ENCODE measurements at places on chromosomes 7 and 10.

DNA sequence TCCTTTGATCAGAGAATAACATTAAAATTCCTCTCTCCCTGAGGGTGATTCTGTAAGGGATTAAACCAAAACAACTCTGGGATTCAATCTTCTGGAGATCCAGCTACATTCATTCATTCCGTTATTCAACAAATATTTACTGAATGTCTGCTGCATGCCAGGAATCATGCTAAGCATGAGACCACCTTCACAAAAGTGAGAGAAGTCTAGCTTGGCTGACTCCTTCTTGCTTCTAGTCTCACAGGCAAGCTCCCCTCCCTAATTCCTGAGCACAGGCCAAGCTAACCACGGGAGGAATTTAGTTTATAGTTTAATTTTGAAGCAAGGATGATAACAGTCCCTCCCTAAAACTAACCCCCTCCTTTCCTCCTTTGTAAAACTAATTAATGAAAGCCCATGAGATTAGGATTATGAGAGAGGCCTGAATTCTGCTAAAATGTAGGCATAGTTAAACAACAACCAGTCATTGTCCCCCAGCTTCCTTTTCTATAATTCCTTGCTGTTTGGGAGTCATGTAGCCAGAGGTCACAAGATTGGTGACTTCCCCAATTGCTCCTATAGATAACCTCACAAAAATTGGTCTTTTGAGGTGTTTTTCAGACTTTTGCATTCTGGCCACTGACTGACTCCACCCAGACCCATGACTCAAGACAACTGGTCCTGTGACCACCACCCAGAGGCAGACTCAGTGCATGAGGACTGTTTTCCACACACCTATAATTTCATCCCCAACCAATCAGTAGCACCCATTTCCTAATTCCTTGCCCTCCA lies 113.5 kb downstream of the ITGB8 start:
- no peak for DNase-seq

GRCh38 chr7:106101726-106102125 lies 10.4 kb downstream of the SYPL1 start:
- DNase-seq = no peak

DNA sequence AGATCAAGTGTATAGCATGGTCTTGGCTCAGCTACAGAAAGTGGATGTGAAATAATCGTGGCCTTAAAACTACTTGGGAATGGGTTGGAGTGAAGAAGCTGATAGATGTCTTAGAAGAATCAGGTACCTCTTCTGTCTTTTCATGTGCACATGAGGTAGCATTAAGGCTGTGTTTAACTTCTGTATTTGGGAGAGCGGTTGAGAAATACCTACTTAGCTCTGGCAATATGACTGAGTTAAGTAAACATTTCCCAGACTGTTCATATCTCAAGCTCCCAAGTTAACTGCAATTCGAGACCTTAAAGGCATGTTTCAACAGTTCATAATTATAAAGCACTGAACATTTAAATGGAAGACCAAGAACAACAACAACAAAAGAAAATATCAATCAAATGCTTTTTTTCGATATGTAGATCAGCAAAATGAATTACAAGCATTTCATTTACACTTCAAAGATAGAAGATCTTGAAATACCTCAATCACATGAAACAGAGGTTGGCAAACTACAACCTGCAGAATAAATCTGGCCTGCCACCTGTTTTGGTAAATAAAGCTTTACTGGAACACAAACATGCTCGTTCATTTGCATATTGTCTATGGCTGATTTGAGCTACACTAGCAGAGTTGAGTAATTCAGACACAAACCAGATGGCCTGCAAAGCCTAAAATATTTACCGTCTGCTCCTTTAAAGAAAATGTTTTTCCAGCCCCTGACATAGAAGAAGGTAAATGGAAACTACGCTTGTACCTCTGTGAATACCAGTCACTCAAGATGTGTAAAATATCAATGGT lies 337.1 kb upstream of the GLI3 start:
- no peak for DNase-seq

- DNase-seq = no peak
Observed at GRCh38 chr7:36475381-36475780, 85.7 kb downstream of the ANLN start.

- DNase-seq = no peak
Observed at GRCh38 chr10:112407696-112408095, 33.8 kb downstream of the ACSL5 start.

GRCh38 chr10:3433988-3434387 lies 261.4 kb upstream of the PITRM1 start:
- DNase-seq = no peak

DNA sequence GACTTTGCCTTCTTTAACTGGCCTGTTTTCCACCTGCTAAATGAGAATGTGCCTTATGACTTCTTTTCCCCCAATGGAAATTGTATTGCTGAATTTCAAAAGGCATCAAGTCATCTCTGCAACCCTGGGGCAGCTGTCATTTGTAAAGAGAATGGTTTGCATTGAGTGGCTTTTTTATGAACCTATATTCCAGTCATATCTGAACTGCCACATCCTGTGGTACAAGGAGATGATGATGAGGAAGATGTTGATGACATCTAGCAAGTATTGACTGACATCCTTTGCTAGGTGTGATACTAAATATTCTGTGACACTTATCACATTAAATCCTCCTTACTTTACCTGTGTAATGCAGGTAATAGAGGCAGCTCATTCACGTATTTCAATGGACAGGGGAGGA lies 88.3 kb upstream of the KIAA1217 start:
- no peak for DNase-seq

DNA sequence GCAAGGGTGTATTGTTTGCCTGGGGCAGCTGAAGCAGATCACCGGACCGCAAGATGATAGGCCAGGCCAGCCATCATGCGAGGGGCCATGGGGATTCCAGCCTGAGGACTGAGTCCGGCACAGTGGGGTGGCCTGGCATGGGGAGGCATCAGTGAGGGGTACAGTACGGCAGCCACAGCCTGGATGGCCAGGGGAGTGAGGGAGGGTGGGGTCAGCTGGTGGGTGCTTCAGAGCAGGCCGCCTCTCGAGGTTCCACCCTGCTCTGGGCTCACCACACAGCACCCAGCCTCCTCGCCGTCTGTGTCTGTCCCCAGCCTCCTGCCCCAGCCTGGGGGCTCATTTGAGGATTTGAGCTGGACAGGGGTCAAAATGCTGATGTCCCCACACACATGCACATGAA lies 508.5 kb upstream of the FOXK1 start:
- no peak for DNase-seq

- DNase-seq = no peak
Observed at GRCh38 chr7:33873518-33873917, 31.8 kb upstream of the BMPER start.

DNA sequence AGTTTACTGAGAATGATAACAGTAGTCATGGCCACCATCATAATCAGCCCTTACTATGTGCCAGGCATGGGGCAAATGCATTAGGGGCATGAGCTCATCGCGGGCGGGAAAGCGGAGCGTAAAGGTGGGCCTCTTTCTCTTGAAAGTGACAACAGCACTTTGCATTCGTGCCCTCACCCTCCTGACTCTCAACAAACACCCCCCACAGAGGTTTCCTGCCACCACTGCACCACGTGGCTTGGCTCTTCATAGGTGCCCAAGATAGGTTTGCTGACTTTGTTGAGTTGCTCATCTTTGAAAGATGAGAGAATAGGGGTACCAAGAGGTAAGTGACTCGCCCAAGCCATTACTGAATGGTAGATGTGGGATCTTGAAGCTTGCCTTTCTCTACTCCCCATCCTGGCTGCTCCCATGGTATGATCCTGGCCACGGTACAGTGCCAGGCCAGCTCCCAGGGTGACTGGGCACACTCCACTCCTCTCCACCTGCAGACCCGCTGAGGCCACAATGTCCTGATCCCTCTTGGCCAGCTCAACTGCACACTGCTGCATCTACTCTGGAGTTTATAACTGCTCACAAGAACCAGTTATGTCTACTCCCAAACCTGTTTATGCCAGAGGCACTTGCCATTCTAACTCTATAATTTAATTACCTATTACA lies 26.0 kb downstream of the SLIT1 start:
- no peak for DNase-seq

DNA sequence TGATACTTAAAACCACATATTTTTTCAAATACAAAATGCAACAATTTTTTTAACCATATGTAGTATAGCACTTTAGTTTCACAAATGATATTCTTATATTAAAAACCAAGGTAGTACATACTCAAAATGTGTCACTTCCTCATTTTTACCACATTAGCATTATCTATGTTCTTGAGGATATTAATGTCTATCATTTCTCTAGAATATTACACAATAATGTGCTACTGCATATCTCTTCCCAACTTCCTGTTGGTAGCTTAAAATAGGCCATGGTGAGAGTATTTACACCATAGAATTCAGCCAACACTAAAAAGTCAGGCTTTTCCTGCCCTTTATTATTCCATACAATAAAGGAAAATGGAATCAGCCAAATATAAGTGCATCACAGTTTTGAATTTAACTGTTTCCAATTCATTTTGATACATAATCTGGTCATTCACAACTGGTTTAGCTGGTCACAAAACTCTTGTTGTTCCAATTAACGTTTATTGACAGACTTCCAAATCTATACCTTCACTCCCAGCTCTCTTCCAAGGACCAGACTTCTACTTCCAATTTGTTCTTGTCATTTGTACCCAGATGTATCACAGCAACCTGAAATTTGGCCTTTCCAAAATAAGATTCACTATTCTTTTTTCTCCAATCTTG lies 20.0 kb upstream of the LRRC17 start:
- DNase-seq = no peak

GRCh38 chr10:88598055-88598454 lies 11.5 kb downstream of the LIPJ start:
- DNase-seq = no peak

DNA sequence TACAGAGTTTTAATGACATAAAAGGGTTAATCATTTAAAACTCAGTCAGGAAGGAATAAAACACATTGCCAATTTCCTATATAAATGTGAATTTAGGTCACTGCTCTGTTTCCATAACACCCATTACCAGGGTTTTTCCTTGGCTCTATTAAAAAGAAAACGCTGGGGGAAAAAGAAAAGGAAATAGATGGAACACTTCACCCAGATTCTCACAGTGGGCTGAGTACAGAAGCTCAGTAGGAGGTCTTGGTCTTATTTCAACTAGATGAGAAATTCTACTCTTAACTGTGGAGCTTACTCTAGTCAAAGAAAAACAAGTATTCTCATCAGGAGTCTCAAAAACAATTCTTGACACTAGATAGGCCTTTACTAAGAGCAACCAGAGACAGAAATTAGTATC lies 36.5 kb downstream of the GLUD1 start:
- no peak for DNase-seq

- DNase-seq = no peak
Observed at GRCh38 chr10:126278851-126279250, 109.4 kb downstream of the ADAM12 start.

DNA sequence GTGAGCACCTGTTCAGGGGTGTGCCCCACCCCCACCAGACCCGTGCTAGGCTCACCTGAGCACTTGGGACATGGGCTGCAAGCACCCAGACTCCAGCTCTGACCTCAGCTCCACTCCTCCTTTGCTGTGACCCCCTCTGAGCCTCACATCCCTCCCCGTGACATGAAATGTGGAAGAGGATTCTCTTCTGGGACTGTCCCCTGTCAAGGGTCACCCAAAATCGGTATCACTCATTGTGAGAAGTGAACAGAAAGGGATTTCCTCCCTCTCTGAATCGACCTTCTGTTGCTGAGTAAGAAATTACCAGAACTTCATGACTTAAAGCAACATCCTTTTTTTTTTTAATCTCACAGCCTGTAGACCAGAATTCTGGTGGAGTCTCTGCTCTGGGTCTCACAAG lies 6.2 kb upstream of the CHST15 start:
- no peak for DNase-seq
